Mononuclear cell (primary cell): ENCODE measurements at places on chromosomes 1 and 21. TPM values are rescaled to one million over a fixed set of nuclear protein-coding genes. Genes with fewer than 3 reads are reported as not detected.

IL22RA1 gene
- not detected for total RNA-seq

TTC22 gene
- total RNA-seq, result 1.9 TPM

SESN2 gene
- total RNA-seq, result 10.1 TPM

CYP4Z1 gene
- total RNA-seq, result not detected

FCMR gene
- total RNA-seq, result 117 TPM

SLC25A34 gene
- total RNA-seq, result 1.0 TPM

UAP1 gene
- 40.2 TPM for total RNA-seq

COL16A1 gene
- 0.10 TPM for total RNA-seq

ATF3 gene
- 53.6 TPM for total RNA-seq

EPRS1 gene
- total RNA-seq, result 55.9 TPM

LIN28A gene
- not detected for total RNA-seq

VHLL gene
- not detected for total RNA-seq

ACTRT2 gene
- not detected for total RNA-seq

CD1B gene
- 0.52 TPM for total RNA-seq

CXADR gene
- 0.42 TPM for total RNA-seq

SPATA17 gene
- under 0.01 TPM for total RNA-seq

LAMTOR2 gene
- 16.6 TPM for total RNA-seq

PRKAA2 gene
- total RNA-seq, result under 0.01 TPM

PYCR2 gene
- 15.1 TPM for total RNA-seq

USH2A gene
- total RNA-seq, result not detected

MATN1 gene
- total RNA-seq, result 1.6 TPM

B4GALT3 gene
- 18.7 TPM for total RNA-seq

GSTM5 gene
- total RNA-seq, result not detected

DFFB gene
- 4.2 TPM for total RNA-seq

FCAMR gene
- not detected for total RNA-seq

CASZ1 gene
- total RNA-seq, result 18.8 TPM

TTC39A gene
- 0.10 TPM for total RNA-seq

CRNN gene
- total RNA-seq, result not detected

NBPF4 gene
- not detected for total RNA-seq

HUNK gene
- 0.10 TPM for total RNA-seq

LCE3E gene
- total RNA-seq, result not detected

LMOD1 gene
- total RNA-seq, result not detected

TACSTD2 gene
- under 0.01 TPM for total RNA-seq

CCDC181 gene
- total RNA-seq, result not detected

ATP1A4 gene
- total RNA-seq, result under 0.01 TPM

ACTN2 gene
- total RNA-seq, result under 0.01 TPM

C8B gene
- not detected for total RNA-seq

TRABD2B gene
- not detected for total RNA-seq

FNBP1L gene
- total RNA-seq, result 2.2 TPM

S100A5 gene
- not detected for total RNA-seq

KRTAP22-2 gene
- total RNA-seq, result not detected

WDR4 gene
- total RNA-seq, result 12.8 TPM

CD53 gene
- 334 TPM for total RNA-seq

SPATC1L gene
- total RNA-seq, result 1.7 TPM

BPNT1 gene
- 1.2 TPM for total RNA-seq
